ENCODE measurements at places on chromosomes 7 and 10.

- DNase-seq = no peak
These were observed 235.4 kb downstream of the KIAA1217 start for GRCh38 chr10:24444337-24444736.

DNA sequence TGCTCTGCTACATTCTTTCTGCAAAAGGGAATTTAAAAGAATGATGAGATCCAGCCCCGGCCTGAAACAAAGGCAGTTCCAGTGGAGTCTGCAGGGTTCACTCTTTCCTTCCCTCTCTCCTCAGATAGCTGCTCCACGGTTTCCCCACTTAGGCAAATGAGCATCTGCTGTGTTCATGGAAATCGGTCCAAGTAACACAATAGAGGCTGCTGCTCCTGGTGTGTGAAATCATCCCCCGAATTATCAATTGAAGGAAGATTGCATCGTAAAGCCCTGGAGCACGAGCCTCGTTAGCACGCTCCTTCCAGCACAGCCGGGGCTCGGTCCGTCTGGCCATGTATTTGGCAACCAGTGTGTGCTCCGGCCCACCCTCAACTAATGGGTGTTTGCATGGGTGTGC, 108.3 kb upstream of the DPP6 start:
- no peak for DNase-seq

- no peak for DNase-seq
These were observed 69.1 kb downstream of the ZMIZ1 start for GRCh38 chr10:79137826-79138225.

GRCh38 chr7:47103498-47104205, 478.3 kb downstream of the TNS3 start:
- no peak for DNase-seq

- DNase-seq = no peak
These were observed 6.1 kb downstream of the ADCY1 start for GRCh38 chr7:45580053-45580872.

All from stimulated activated CD4-positive, alpha-beta T cell treated with anti-CD3 and anti-CD28 coated beads, TNF-alpha, amount 100 ng/mL, for 4 hours (primary cell).